NCI-H226 (cell line): ENCODE measurements at places on chromosomes 5 and 9.
A peak's percentile ranks its signal among the peaks of the same experiment; 100 is the strongest.

DNA sequence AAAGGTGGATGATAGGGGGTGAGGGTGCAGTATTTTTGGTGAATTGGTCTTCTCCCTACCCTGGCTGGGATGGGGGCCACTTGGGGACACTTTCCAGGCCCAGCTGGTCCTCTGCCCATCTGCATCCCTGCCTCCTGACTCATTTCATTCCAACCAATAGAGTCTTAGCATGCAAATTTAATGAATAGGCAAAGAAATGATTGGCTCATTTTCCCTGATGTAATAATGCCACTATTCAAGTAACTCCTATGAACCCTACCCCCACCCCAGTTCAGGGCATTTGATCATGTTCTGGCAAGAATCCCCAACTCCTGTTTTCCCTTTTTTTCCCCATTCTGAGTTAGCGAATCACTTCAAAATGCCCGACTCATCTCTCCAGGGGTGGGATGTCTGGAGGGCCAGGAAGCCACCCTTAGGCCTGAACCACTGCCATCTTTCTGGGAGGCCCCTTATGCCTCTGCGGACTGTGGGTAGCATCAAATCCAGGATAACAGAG is 56.7 kb downstream of the PCDH1 start:
- DNase-seq = peak; percentile 85

DNA sequence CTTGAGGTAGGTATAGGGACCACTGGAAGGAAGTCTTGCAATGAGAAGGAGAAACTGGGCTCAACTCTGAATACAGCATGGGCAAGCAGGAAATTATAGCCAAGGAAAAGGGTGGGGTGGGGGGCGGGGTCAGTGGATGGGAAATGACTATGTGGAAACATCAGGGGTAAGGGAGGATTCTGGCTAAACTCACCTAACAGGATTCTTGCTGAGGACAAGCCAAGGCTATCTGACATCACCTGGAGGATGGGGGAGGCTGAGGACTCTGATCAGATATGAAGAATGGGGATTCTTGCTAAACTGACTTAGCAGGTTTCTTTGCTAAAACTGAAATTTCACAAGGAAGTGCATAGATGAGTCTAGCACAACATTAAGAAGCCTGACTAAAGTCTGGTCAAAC is 40.8 kb downstream of the CTSL start:
- DNase-seq = peak; percentile 19

- peak; percentile 26 for DNase-seq
These were observed 19.6 kb downstream of the QSOX2 start for GRCh38 chr9:136225748-136226679.

- DNase-seq = no peak
These were observed 269.5 kb downstream of the SEC61B start for GRCh38 chr9:99491408-99492158.

GRCh38 chr9:106670418-106670817 is 192.5 kb upstream of the ZNF462 start:
- DNase-seq = no peak

DNA sequence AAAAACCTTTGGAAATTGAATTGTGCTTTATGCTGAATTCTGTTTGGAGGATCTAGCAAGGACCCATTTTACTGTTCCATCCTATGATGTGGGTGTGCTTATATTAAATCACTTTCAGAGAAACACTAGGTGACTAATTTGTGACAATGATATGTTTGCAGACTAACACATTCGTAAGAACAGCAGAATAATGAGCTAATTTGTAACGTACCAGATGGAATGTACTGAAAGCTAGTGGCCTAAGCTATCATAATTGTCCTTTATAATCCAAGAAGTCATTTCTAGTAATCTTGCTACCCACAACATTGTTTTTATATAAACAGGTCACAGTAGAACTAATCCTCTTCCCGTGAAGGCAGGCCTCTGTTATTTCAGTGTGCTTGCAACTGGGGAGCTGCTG is 292.5 kb downstream of the PDE4D start:
- DNase-seq = no peak

DNA sequence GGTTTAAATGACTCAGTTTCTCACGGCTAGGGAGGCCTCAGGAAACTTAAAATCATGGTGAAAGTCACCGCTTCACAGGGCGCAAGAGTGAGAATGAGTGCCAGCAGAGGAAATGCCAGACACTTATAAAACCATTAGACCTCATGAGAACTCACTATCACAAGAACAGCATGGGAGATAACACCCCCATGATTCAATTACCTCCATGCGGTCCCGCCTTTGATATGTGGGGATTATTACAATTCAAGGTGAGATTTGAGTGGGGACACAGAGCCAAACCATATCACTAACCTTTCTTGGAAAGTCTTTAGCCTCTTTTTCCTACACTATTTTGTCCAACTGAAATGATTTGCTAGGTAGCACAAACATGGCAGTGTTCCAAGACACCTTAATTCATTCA is 533.9 kb upstream of the NUDT12 start:
- DNase-seq = no peak

DNA sequence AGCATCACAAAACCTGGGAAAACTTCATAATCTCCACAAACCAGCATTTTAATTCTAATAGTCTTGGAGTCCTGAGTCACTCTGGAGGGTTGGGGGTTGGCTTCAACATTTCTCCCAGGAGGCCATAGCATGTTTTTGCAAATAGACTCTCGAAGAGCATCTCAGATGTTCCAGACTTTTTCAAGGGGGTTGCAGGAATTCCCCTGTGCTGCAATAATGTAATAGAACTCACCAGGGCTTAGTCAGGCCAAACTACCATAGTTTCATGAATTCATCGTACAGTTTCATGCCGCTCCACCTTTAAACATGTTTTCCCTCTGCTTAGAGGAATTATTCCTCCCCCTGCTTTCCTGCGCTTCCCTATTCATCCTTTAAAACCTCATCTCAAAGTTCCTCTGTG is 499.5 kb upstream of the KLF4 start:
- DNase-seq = no peak

DNA sequence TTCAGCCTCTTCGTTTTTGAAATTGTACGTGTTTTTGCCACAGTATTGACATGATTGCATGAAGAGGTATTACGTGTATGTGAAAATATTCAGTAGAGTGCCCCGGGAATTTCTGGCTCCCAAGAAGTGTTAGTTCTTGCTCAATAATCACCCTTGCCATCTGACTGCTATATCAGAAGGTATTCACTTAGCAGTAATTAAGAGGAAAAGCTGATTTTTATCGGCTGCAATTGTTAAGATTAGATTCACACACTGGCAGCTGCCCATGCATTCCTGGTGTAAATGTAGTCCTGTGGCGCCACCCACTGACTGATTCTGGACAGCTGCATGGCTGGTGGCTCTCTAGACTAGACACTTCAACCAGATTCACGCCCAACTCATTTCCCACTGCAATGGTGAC is 440.1 kb upstream of the ADAMTS16 start:
- no peak for DNase-seq

- no peak for DNase-seq
These were observed 14.7 kb downstream of the TRMO start for GRCh38 chr9:97907632-97908031.

GRCh38 chr5:89823046-89823445 is 586.5 kb downstream of the CETN3 start:
- no peak for DNase-seq

DNA sequence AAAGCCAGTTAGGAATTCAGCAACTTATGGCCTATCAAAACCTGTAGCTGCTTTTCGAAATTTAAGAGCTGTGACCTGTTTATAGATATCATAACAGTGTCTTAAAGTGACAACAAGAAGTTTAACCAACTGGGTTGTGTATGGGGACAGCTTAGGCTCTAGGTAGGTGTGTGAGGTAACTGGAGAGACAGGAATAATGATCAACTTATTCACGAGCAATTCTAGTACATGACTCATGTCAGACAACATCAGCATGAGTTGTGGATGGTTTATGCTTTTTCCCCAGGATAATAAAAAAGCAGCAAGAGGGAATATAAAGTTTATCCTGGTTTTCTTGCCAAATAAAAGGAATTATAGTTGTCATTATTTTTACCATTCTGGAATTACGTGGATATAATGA is 88.6 kb downstream of the GDNF start:
- DNase-seq = peak; percentile 20

- no peak for DNase-seq
These were observed 590.4 kb upstream of the SEMA6A start for GRCh38 chr5:117165068-117165467.

GRCh38 chr9:10071579-10071978 is 541.2 kb downstream of the PTPRD start:
- DNase-seq = no peak

DNA sequence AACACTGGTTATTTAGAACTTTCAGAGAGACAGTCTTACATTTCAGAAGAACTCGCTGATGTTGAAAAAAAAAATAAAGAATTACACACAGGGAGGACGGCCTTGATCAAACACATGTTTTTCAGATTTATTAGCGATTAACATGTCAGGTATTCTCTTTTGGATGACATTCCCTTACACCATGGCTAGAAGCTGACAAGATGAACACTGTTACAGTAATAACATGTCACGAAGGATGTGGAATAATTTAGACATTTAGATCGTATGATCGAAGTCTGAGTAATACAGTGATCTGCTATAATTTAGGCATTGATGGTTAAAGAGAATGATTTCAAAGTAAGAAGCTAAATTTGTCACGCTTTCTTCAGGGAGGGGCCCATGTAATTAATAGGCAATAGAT is 24.6 kb upstream of the FBXL7 start:
- DNase-seq = no peak

DNA sequence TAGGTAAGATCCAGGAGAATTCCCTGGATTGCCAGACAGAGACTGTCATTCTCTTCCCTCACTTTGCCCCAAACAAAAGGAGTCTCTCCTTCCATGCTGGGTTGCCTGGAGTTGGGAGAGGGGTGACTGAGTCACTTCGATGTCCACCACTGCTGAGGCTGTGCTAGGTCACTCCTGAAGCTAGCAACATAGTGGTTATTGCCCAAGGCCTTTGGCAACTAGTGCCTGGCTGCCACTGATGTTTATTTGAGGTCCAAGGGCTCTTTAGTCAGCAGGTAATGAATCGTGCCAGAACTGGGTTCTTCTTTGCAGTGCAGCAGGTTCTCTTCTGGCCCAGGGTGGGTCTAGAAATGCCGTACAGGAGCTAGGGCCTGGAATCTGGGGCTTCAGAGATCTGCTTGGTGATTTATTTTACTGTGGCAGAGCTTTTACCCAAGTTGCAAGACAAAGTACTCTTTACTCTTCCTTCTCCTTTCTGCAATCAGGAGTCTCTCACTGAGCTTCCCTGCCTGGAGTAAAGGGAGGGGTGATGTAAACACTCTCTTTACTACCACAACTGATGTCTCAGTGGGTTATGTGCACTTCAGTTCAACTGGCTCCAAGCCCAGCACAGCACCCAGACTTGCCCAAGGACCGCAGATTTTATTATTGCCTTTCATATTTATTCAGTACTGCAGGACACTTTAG is 155.7 kb upstream of the SH3GL2 start:
- DNase-seq = no peak

GRCh38 chr9:95726756-95727155 is 148.7 kb upstream of the ERCC6L2 start:
- peak; percentile 30 for DNase-seq

DNA sequence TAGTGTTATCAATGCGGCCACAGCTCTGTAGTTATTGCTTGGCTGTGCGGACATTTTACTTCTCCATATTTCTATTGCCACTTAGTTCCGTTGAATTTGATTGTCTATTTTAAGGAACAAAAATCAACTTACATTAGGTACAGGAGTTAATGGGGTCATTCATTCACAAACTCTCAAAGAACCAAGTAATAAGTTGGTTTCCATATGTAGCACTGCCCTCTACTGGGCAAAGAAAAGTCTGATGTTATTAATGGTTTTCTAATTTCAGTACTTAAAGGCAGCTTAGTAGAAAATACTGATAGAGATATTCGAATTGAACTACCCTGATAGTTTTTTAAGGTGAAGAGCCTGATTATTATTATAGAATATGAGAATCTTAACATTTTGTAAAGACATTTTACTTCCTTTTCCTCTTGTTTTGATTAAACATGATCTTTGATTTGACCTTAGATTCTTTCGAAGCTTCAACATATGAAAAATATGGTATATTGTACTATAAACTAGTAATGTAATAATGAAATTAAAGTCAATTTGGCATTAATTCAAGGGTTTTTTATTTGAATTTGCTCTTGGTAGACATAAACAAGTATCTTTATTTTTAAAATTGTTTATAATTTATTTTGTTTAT is 119.5 kb upstream of the CTNND2 start:
- DNase-seq = no peak

- DNase-seq = no peak
These were observed 151.3 kb downstream of the SAXO1 start for GRCh38 chr9:18881758-18882157.

GRCh38 chr9:136943291-136944211 is 987 bp downstream of the FBXW5 start:
- DNase-seq = no peak
